Erythroblast (primary cell): ENCODE measurements at places on chromosomes 5 and 9.

DNA sequence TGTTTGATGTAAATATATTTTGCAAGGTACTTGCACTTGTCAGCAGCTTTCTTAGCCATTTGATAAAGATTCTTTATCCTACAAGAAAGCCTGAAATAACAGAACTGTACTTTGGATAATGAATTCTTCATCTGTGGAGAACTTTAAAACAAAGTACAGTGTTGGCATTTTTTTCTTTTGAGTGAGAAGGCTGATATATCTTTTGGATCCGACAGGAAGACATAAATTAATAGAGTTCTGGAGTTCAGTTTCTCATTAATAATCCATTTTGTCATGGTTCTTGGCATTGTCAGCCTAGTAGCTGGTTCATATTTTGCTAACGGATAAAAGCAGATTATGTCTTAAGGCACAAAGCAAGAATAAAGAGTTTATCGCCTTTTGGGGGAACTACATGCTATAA, 17.0 kb downstream of the PBX3 start:
- DNase-seq: no peak

DNA sequence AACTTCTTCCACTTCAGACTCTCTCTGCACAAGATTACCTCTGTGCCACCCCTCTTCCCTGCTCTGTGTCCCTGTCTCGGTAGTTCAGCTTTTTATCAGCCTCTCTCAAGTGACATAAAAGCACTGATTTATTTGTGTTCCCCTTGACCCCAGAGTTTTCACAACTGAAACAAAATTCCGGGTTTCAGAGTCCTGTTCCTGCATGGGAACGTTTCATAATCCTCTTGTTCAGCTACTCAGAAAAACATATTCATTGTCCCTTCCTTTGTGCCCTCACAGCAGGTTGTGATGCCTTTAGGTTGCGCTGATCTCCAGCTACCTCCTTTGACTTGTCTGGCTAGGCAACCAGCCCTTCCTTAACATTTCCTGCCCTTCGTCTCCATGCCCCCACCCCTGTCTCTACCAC, 13.7 kb upstream of the ITGA1 start:
- no peak for DNase-seq

- DNase-seq: no peak
Measured at GRCh38 chr5:150320044-150320613, 17.4 kb upstream of the ARSI start.

- no peak for DNase-seq
Measured at GRCh38 chr5:142078221-142078620, 30.4 kb upstream of the NDFIP1 start.

- DNase-seq: no peak
Measured at GRCh38 chr5:87138091-87138805, 129.4 kb upstream of the RASA1 start.

DNA sequence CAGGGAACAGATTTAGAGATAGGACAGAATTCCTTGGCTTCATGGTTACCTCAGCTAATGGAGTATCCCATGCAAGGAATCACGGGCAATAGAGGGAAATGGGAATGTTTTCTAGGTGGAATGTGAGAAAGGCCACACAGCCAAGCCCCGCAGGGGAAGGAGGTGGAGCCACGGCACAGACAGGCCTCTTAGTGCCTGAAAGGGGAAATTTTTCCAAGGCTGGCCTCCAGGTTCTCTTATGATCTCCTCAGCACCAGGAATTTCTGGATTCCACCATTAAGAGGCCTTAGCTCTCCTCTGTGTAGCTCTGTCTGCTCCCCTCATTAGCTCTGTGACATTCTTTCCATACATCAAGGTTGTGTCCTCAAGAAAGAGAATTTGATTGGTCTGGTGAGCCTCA, 124.7 kb downstream of the GALNT10 start:
- DNase-seq: no peak

- no peak for DNase-seq
Measured at GRCh38 chr5:175712313-175712680, 54.4 kb downstream of the HRH2 start.

GRCh38 chr9:126306071-126306647, 20.5 kb upstream of the MVB12B start:
- DNase-seq: no peak

GRCh38 chr9:96004379-96004778, 128.9 kb downstream of the ERCC6L2 start:
- DNase-seq: no peak

DNA sequence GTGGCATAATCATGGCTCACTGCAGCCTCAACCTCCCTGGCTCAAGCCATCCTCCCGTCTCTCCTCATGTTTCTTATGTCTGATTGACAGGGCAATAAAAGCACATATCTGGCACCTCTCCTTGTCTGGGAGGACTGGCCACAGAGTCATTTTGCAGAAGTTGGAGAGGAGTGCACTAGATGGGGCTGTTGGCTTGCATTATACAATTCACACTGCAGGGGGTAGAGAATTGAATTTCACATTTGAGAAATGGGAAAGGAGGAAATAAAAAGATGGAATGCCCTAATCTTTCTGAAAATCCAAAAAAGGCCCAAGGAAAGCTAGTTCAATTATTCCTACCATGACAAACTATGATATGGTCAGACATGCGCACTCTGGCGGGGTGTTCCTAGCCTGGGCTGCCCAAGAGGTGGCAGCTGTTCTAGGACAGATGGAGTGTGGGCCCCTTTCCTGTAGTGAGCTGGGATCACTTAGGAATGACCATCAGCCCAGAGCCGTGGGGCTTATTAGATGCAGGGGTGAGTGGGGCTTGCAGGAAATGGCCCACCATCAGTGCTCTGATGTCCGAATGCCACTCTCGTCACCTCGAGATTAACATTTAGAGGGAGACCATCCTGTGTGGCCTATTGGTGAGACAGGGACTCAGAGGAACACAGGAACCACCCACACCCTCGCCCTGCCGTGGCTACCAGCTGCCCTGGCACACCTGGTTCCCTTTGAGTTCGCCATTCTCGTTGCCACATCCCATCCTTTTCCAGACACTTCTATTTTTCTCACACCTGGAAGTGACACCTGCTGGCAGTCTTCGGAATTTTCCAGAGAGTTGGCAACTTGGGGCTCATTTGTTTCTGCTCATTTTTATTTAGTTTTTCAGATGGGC, 21.8 kb upstream of the ANKRD18A start:
- DNase-seq: no peak

- no peak for DNase-seq
Measured at GRCh38 chr9:127733614-127734013, 1.5 kb downstream of the TOR2A start.

- no peak for DNase-seq
Measured at GRCh38 chr5:112616812-112617547, 120.7 kb upstream of the APC start.

GRCh38 chr9:98597236-98597771, 111.4 kb downstream of the GABBR2 start:
- no peak for DNase-seq

GRCh38 chr5:106766916-106767315, 903.8 kb downstream of the EFNA5 start:
- no peak for DNase-seq

DNA sequence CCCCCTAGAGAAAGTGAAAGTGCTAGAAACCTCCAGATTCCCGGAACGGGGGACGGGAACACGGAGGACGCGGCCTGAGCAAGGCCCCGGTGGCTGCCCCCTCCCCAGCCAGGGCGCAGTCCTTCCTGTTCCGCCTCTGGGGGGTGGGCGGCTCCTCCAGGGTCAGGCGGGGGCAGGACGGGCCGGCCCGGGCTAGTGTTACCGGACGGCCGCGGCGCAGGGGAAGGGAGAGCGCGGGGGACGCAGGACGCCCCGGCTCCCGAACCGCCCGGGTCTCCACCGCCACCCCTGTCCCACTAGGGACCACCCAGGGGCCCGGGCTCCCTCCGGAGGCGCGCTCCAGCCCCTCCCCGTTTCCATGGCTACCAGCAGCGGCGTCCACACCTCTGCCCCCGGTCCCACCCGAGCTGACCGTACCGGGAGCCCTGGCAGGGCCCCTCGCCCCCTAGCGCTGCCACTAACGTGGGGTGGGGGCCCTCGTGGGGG, 579 bp downstream of the SLC12A7 start:
- peak; percentile 73 for DNase-seq

DNA sequence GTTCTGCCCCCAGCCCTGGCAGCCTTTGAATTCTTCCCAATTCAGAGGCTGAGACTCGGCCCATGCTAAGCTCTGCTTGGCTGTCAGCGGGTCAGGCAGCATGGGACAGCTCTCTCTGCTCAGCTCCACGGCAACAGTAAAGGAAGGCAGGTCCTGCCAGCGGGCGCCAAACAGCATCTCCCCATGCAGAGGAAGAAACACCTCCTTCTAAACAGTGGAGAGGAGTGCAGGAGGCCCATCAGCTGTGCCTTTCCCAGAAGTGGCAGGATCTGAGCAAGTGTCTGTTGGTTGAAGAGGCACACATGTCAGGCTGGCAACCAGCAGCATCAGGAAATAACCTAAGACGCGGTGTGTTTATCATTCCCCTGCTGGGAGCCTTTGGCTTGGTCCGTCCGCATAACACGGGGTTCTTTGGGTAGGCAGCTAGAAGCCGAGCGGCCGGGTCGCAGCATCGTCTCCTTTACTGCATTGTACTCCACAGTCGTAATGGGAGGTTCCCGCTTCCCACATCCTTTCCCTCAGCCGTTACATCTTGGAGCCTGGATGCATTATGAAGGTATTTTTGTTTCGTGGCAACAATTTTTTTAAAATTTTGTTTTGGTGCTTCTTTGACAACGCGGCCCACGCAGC, 42.7 kb upstream of the NCS1 start:
- DNase-seq: no peak

DNA sequence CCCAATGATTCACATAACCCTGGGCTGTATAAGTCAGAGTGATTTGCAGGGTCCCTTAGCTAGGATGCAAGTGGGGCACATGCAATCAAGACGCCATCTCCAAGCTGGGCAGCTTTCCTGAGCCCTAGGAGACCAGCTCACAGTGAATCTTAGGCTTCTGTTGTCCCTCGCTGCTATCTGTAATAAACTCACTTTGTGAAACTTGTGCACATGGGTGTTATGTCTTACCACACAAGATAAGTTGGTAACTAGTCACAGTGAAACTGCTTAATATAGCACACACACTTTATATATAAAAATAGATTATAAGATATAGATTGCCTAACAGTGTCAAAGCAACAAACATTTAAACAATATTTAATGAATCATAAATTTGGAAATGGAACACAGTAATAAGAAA, 658.5 kb downstream of the SLCO4C1 start:
- DNase-seq: no peak

DNA sequence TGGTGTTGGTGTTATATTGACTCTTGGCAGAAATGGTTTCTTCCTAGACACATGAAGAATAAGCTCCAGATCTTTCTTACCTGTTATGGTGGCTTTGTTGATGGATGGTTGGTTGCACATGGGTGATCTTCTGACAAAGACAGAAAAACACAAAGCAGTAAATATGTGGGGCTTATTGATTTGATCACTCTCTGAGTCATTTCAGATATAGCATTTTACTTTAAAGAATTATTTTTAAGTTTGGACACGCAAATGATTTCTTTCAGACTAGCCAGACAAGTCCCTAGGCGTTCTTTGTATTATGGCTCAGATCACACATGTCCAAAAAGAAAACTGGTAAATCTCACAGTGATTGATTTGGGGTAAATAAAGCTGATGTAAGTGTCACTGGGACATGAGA, 597.6 kb downstream of the RAB3C start:
- no peak for DNase-seq

DNA sequence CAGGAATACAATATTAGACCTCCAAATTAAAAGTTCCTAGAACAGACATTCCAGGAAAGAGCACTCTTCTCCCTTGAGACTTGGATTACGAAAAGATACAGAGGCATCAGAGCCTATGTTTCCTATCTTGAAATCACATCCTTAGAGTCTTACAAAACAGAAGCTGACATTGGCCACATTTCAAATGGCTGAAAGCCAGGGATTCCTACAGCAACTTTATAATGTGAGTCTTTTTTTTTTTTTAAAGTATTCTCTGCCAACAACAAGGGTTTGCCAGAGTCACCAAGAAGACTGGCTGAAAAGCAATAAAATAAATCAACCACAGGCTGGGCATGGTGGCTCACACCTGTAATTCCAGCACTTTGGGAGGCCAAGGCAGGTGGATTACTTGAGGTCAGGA, 63.1 kb downstream of the TRPM6 start:
- DNase-seq: no peak

DNA sequence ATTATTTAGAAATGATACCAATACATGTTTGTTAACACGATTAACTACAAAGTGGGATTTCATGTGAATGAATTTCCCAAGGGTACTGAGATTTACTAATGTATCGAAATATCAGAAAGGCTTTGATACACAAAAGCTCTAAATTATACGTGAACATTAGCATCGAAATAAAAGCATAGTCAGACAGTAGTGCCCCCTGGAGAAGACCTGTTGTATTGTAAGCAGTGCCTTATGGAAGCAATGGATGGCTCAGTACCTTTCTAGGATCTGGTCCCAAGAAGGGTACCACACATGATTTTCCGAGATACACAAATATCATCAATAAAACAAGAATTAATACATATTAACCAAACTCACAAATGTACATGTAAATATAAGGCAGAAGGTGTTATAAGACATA, 153.8 kb downstream of the CDH12 start:
- DNase-seq: no peak

- no peak for DNase-seq
Measured at GRCh38 chr9:127388856-127389238, 8.1 kb upstream of the SLC2A8 start.

DNA sequence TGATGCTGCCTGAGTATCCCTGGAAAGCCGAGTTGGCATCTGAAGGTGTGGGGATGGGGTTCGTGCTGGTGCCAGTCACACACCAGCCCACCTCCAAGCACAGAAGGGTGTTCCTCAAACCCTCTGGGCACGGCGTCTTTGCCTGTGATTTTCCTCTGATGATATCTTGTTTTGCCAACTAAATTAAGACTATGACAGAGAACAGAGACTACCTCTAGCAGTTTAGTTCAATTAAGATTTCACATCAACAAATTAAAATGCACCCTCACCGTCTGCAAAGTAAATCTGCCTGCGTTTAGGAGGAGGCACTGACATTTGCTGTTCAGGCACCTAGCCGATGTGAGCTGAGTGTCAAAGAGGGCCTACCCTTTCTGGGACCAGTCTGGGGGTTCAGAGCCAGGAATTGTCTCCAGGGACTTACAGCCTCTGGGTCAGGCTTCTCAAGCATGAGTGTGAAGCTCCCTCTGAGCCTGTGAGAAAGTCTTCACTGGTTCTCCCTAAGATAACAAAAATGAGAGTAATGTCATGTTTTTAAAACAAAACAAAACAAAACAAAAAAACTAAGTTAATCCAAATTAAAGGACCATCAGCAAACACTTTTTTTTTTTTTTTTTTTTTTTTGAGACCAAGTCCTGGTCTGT, 55.4 kb upstream of the CTNNA1 start:
- DNase-seq: no peak

- DNase-seq: no peak
Measured at GRCh38 chr5:168238463-168238862, 53.0 kb upstream of the WWC1 start.

- DNase-seq: no peak
Measured at GRCh38 chr9:106626936-106627335, 236.0 kb upstream of the ZNF462 start.
